ENCODE measurements at places on chromosomes 1 and 21.

DNA sequence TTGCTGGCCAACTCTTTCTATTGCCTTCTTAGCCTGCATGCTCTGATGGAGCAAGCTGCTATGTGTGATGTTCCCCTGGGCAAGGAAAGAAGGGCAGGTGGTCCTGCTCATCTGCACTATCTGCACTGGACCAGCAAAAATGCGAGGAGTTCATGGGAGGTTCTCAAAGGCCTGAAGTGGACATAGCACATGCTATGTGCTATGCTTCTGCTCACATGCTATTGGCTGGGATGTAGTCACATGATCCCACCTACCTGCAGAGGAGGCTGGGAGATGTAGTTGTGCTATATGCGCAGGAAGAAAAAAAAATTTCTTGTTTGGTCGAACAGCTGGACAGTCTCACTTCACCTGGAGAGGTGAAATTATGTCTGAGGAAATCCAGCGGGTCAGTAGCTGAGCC lies 587.7 kb downstream of the MATN1 start:
- DNase-seq, result no peak

DNA sequence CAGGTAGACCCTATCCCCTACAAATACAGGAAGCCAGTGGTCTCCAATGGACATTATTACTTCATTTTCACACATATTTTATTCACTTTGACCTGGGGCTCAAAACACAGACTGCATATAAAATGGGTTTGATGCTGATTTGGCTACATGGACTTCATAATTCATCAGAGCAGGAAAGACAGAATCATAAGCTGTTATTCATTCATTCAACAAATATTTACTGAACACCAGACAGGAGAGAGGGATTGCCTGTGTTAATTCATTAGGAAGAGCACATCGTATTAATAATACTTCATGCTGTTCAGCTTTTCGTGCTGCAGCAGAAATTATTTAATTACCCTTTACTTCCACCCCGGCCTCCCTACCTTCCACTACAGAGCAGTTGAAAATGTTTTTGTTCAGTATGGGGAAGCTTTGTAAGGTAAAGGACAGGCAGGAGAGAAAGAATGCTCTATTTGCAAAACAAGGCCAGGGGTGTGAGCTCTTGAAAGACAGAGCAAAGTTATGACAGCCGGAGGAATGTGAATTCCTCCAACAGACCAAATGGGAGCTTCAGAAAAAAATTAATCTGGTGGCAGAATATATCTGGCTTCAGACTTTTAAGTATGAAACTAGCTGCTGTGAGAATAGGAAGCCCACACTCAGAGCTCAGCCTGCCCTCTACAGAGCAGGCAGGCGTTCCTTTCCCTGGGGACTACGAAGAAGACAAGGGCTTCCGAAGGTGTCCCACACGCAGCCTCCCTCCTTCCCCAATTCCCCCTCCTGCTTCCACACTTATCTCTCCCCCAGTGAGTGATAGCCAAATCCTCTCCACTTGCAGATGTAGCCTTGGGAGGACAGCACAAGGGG lies 58.0 kb downstream of the MDM4 start:
- no peak for DNase-seq

DNA sequence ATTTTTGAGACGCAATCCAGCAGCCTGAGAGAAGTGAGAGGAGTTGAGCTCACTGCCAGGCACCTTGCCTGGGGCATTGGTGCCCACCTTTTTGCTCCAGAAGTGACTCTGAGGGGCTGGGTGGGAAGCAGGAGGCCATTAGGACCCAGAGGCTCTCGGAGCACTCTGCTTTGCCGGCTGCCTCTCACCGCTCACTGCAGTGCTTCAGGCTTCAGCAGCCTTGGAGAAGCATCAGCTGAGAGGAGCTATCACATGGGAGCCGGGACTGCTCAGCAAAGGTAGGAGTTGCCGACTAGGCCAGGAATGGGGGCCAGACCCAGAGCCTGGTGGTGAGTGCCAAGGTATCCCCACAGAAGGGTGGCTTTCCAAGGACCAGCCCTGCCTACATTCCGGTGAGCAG lies at the start of gene GPR61:
TSS of gene GPR61 (plus strand) at position 197 of the 400 bp plus-strand sequence. CDS start 3,151 bp downstream, outside the sequence.
- DNase-seq, result no peak

GRCh38 chr1:2556678-2557481 lies 709 bp downstream of the TNFRSF14 start:
- DNase-seq, result no peak

DNA sequence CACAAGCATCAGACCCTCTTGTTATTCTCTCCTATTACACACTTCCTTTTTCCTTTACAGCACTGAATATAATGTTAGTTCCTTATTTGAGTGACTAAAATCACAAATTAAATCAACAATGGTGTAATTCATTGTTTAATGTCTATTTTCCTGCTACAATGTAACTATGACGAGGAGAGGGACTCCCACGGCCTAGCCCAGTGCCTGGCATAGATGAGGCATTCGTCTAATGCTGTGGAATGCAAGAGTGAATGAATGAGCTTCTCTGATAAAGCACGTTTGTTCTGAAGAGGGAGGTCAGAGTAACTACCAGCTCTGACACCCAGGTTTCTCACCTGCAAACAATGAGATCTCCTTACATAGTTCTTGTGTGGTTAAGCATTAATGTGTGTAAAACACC lies 479.4 kb downstream of the OMA1 start:
- no peak for DNase-seq

DNA sequence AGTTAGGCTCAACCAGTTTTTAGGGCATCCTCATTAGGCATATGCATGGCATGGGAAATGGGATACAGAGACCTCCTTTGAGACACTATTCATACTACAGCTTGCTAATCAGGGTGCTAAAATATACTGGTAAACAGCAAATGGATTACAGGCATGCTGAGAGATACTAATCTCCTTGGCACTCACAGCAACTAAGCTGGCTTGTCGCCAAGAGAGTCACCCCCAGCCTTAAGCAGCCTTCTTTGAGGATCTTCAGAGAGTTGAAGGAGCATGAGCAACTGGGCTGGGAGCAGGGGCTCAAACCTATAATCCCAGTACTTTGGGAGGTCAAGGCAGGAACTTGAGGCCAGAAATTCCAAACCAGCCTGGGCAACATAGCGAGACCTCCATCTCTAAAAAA lies 120.1 kb upstream of the NR5A2 start:
- DNase-seq, result no peak

- DNase-seq, result no peak
These were observed 8.8 kb upstream of the UAP1 start for GRCh38 chr1:162552684-162553252.

GRCh38 chr1:116375148-116375886 lies 2.3 kb downstream of the ATP1A1 start:
- no peak for DNase-seq
